ENCODE measurements at places on chromosomes 12 and 14.
A peak's percentile ranks its signal among the peaks of the same experiment; 100 is the strongest.

- peak; percentile 59 for DNase-seq
These were observed 342.6 kb upstream of the NAV3 start for GRCh38 chr12:77488041-77488620.

DNA sequence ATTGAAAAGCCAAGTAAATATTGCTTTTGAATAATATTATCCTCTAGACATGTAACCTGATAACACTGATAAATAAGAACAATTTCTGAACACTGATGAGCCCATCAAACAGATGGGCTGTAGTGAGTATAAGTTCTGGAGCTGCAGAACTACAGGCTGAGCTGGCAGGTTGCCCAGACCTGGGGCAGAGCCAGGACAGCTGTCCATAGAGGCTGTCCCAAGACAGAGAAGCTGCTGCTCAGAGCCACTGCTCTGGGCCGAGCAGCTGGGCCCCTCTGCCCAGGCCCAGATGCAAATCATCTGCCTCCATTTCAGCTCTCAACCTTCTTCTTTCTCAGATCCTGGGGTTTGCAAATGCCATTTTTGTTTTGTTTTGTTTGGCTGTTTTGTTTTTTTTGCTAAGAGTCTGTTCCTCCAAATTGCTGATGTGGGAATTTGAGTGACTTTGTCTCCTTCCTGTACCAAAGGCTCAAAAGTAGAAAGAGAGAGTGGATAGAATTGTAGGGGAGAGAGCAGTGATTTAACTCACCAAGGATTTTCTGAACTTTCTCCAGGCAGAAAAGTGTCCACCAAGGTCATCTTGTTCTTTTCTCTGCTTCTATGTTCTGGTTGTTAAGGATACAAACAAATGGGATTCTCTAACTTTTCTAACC, 4.0 kb upstream of the TESPA1 start:
- no peak for DNase-seq

DNA sequence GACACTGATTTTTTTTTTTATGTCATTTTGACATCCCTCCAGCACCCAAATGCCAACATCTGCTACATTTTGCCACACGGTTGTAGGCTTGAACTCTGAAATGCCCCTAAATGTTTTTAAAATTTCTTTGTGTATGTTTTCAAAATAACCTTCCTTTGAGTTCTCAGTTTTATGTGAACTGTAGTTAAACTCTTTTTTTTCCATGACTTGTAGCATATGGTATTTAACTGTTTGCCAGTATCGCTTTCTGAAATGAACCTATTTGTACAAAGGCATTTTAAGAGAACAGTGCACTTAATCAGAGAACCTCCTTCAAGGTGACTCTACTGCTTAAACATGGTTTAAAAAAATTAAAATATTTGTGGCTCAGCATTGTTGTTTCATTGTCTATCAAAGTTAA, 61.5 kb downstream of the PDE3A start:
- DNase-seq, result no peak

DNA sequence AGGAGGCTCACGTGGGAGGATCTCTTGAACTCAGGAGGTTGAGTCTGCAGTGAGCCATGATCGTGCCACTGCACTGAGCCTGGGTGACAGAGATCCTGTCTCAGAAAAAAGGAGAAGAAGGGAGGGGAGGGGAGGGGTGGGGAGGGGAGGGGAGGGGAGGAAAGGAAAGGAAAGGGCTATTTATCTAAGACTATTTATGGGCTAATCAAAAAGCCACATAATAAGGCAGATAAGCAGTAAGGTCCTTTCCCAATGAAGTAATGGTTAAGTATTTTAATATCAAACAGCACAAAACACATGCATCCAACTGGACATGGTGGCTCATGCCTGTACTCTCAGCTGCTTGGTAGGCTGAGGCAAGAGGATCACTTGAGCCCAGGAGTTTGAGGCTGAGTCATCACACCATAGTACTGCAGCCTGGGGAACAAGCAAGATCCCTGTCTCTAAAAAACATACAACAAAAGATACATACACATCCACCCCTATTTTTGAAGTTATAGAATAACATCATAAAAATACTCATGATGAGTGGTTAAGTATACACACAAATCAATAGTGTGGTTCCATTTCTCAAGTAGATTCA, 9.7 kb downstream of the PAWR start:
- no peak for DNase-seq

- peak; percentile 91 for DNase-seq
These were observed 250.5 kb downstream of the DPF3 start for GRCh38 chr14:72643317-72643801.

GRCh38 chr12:101077791-101078528, 132.1 kb downstream of the SLC5A8 start:
- no peak for DNase-seq

Measured in fibroblast of skin of left biceps (primary cell).